Naive thymus-derived CD8-positive, alpha-beta T cell (primary cell): ENCODE measurements at places on chromosomes 12 and 14. TPM values are rescaled to one million over a fixed set of nuclear protein-coding genes. Genes with fewer than 3 reads are reported as not detected.
A peak's percentile ranks its signal among the peaks of the same experiment; 100 is the strongest.

- H3K27me3 ChIP-seq = peaks cover 3% of the 10 kb centered on the region
- H3K27ac ChIP-seq = no peak overlapping the region
- no peak overlapping the region for H3K4me3 ChIP-seq
Observed at GRCh38 chr12:48545833-48546469, 20.5 kb downstream of the OR8S1 start.

GRCh38 chr12:13004361-13004760 is 4.3 kb upstream of the HEBP1 start:
- DNase-seq = no peak
- peaks cover 20% of the 10 kb centered on the region for H3K27me3 ChIP-seq
- H3K27ac ChIP-seq = no peak overlapping the region
- peaks cover 8% of the 10 kb centered on the region for H3K4me1 ChIP-seq
- H3K36me3 ChIP-seq = no peaks in the 10 kb centered on the region
- no peak overlapping the region for H3K4me3 ChIP-seq

Gene KRT6C
- total RNA-seq = not detected

Gene CEP290
- 20.5 TPM for total RNA-seq

Gene RTN1
- not detected for total RNA-seq

- H3K27ac ChIP-seq = no peak overlapping the region
- H3K27me3 ChIP-seq = no peaks in the 10 kb centered on the region
- no peak for DNase-seq
- H3K4me3 ChIP-seq = no peak overlapping the region
- no peaks in the 10 kb centered on the region for H3K36me3 ChIP-seq
Observed at GRCh38 chr14:24416932-24417619, 12.4 kb downstream of the CBLN3 start.

DNA sequence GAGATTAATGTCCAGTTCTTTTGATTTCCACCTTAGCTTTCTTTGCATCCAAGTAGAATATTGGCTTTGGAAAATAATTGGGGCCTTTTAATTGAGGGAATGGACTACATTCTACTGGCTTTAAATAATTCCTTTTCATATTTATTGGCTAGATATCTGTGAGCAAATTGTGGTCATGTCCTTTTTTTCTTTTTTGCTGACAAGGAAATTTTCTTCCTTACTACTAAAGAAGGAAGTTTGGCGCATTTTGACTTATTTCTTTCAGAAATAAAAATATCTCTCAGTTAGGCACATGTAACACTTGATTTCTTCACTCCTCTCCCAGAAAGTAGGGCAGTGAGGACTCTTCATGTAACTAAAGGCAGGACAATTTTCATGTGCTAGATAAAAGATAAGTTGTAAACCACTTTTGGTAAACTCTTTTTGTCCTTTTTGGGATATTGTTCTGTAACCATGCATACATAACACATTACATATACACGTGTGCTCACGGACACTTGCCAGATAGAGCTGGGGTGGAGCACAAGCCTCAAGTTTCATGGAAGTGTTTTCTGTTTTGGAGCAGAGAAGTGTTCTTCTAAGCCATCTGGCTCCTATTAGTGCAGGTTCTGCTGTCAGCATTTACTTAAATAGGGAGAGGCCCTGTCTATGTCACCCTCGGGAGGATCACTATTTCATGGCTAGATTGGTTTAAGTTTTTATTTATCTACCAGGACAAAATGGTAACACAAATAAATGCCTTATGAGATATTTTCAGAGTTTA is 85.1 kb upstream of the LRIG3 start:
- no peak for DNase-seq
- H3K27me3 ChIP-seq = no peaks in the 10 kb centered on the region
- H3K4me3 ChIP-seq = no peak overlapping the region
- H3K27ac ChIP-seq = no peak overlapping the region

- peaks cover 35% of the 10 kb centered on the region for H3K27me3 ChIP-seq
- no peak overlapping the region for H3K27ac ChIP-seq
- H3K36me3 ChIP-seq = peaks cover 2% of the 10 kb centered on the region
- no peaks in the 10 kb centered on the region for H3K4me1 ChIP-seq
- DNase-seq = no peak
Observed at GRCh38 chr12:40693207-40693821, 1.1 kb downstream of the CNTN1 start.

Gene ARID4A
- total RNA-seq = 68.5 TPM

DNA sequence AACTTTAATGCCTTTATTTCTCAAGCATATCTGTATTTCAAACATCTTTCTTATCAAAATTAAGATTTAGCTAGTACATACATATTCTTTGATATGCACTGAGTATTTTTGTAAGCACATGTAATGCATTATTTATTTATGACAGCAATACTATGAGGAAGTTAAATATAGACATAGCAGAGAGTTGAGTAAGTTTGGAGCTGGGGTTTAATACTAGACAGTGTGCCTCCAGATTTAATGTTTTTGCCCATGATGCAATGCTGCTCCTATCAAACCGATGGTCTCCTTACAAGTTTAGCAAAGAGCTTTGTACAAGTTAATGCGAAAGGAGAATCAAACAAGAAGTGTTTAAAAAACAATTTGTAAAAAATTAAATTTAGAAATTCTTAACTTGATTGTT is 826.6 kb upstream of the MGAT4C start:
- no peaks in the 10 kb centered on the region for H3K27me3 ChIP-seq
- H3K36me3 ChIP-seq = no peaks in the 10 kb centered on the region
- no peaks in the 10 kb centered on the region for H3K4me1 ChIP-seq
- no peak for DNase-seq

DNA sequence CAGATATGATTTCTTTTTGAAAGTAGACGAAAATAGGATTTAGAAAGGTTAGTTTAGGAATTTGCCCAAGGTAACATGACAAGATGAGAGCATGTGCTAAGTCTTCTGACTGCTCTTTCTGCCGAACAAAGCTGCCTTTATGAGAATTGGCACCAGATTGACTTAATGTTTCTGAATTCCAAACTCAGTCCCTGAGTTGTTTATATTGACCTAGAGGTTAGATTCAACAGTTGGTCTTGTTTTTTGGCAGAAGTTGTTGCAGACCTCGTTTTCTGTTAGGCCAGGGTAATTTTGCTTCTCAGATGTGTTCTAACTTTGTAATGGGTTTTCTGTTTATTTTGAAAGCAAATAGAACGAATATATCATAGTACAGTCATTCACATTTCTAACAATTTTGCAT is 61.5 kb upstream of the LRTM2 start:
- H3K36me3 ChIP-seq = peaks cover 4% of the 10 kb centered on the region
- no peaks in the 10 kb centered on the region for H3K27me3 ChIP-seq
- peaks cover 16% of the 10 kb centered on the region for H3K4me1 ChIP-seq
- no peak for DNase-seq
- no peak overlapping the region for H3K27ac ChIP-seq
- no peak overlapping the region for H3K4me3 ChIP-seq

DNA sequence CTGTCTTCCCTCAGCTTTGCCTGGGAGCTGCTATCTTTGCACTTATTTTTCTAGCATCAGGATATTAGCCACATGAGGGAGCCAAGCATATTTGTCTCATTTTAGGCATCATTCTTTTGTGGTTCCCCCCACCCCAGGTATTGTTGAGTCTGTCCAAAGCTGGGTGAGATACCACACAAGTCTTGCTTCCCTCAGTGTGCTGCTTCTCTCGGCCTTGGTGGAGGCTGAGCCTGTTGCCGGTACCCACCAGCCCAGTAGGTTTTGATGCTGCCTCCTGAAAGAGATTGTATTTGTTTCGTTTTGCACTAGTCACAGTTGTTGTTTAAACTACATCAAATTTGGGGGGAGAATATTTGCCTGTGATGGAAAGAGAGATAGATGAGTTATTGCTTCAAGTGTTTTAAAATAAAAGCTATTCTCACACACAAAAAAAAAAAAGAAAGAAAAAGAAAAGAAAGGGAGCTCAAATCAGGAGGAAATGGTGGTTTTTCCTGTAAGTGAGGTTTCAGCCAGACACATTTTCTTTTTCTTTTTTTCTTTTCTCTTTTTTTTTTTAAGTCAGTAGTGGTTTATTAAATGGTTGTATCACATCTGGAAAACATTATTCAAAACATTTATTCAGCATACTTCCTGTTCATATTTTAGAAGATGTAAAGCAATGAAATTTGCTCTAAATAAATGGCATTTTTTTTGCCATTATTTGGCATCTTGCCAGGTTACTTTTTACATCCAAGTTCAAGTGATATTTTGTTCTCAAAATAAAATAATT is 58.5 kb downstream of the SLC4A8 start:
- peak overlapping the region; percentile 79 for H3K4me3 ChIP-seq
- peak; percentile 3 for DNase-seq
- peak overlapping the region; percentile 77 for H3K27ac ChIP-seq
- H3K4me1 ChIP-seq = peaks cover 39% of the 10 kb centered on the region
- H3K27me3 ChIP-seq = no peaks in the 10 kb centered on the region

GRCh38 chr12:129208566-129208965 is 355.3 kb downstream of the GLT1D1 start:
- no peak overlapping the region for H3K4me3 ChIP-seq
- no peaks in the 10 kb centered on the region for H3K36me3 ChIP-seq
- DNase-seq = no peak
